Neural progenitor cell (in vitro differentiated cells): ENCODE measurements at places on chromosomes 6 and 20. TPM values are rescaled to one million over a fixed set of nuclear protein-coding genes. Genes with fewer than 3 reads are reported as not detected.

GRCh38 chr20:48795732-48796131, 32.1 kb downstream of the PREX1 start:
- H3K27me3 ChIP-seq = peaks cover 5% of the 10 kb centered on the region
- no peaks in the 10 kb centered on the region for H3K36me3 ChIP-seq
- H3K27ac ChIP-seq = no peak overlapping the region
- H3K4me1 ChIP-seq = peaks cover 42% of the 10 kb centered on the region
- no peak overlapping the region for H3K4me3 ChIP-seq
- DNase-seq = no peak

DNA sequence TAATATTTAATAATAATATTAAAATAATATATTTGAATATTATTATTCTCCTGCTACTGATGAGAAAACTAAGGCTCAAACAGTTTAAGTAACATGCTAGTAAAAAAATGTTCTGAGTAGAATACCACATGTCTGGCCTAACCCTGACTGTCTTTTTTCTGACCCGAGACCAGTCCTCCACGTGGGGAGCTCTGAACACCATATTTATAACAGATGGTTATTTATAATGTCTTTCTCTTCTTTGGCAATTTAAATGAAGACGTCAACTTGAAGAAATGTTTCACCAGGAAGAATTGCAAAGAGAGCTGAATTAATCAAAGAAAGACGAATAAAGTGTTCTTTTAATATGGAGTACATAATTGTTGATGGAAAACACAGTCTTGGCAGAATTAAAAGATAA, 82.0 kb downstream of the SLC22A3 start:
- H3K27ac ChIP-seq = no peak overlapping the region
- no peaks in the 10 kb centered on the region for H3K36me3 ChIP-seq
- H3K4me3 ChIP-seq = no peak overlapping the region
- no peaks in the 10 kb centered on the region for H3K27me3 ChIP-seq
- no peak for DNase-seq
- peaks cover 5% of the 10 kb centered on the region for H3K4me1 ChIP-seq

DNA sequence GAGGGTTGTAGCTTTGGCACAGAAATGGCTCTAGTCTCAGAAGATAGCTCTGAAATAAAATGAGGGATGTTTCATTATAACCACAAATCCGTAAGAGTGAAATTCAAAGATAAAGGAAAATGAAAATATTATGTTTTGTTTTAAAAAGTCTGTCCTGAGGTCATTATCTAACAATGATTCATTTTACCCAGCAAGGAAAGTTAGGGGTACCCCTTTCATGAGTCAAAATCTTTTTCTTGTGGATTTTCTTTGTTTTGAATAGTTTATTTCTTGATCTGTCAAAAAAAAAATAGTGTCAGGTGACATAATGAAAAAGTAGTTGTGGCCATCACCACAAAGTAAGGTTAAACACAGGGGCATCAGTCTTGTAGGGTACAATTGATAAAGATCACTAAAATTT, 59.7 kb upstream of the MYB start:
- no peak for DNase-seq
- no peaks in the 10 kb centered on the region for H3K27me3 ChIP-seq
- no peak overlapping the region for H3K27ac ChIP-seq
- no peaks in the 10 kb centered on the region for H3K36me3 ChIP-seq

FAXC gene
- total RNA-seq = 13.5 and 23.0 TPM in 2 replicates

DNA sequence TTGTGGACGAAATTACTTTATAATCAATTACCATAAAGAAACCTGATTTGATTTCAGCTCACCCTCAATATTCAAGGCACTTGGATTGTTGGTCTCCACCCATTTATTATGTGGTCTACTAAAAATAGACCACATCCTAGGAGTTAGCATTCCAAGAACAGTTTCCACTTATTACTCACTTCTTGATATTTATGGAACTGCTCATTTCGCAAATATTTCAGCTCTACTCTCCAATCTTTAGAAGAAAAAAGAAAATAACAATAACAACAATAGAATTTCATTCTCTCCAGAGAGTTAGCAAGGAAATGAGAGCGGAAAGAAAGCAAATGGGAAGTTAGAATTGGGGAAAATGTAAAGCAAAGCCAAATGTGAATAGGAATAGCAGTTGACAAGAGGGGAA, 26.2 kb upstream of the HDAC2 start:
- H3K4me1 ChIP-seq = no peaks in the 10 kb centered on the region
- H3K27me3 ChIP-seq = no peaks in the 10 kb centered on the region
- H3K36me3 ChIP-seq = no peaks in the 10 kb centered on the region
- no peak for DNase-seq
- H3K27ac ChIP-seq = no peak overlapping the region
- H3K4me3 ChIP-seq = no peak overlapping the region
